ENCODE measurements at places on chromosomes 5 and 9. TPM values are rescaled to one million over a fixed set of nuclear protein-coding genes. Genes with fewer than 3 reads are reported as not detected.
A peak's percentile ranks its signal among the peaks of the same experiment; 100 is the strongest.

GRCh38 chr5:66898241-66898995, 298.2 kb downstream of the CD180 start:
- peak; percentile 55 for DNase-seq
- no peaks in the 10 kb centered on the region for H3K36me3 ChIP-seq
- peak overlapping the region; percentile 23 for H3K27ac ChIP-seq
- H3K27me3 ChIP-seq = no peaks in the 10 kb centered on the region
- H3K4me3 ChIP-seq = no peak overlapping the region
- H3K4me1 ChIP-seq = peaks cover 24% of the 10 kb centered on the region

GRCh38 chr5:104952876-104953275, 1390.3 kb upstream of the NUDT12 start:
- H3K4me3 ChIP-seq = no peak overlapping the region
- H3K27ac ChIP-seq = no peak overlapping the region
- H3K27me3 ChIP-seq = no peaks in the 10 kb centered on the region
- no peaks in the 10 kb centered on the region for H3K36me3 ChIP-seq

- no peak overlapping the region for H3K4me3 ChIP-seq
- no peaks in the 10 kb centered on the region for H3K27me3 ChIP-seq
- H3K27ac ChIP-seq = no peak overlapping the region
- no peak for DNase-seq
Measured at GRCh38 chr5:140194662-140195061, 19.7 kb downstream of the CYSTM1 start.

MELK gene
- total RNA-seq = 3.5 TPM

All from lung (tissue), 17 donors.